Karpas-422 (cell line): ENCODE measurements at places on chromosomes 2 and 18. TPM values are rescaled to one million over a fixed set of nuclear protein-coding genes. Genes with fewer than 3 reads are reported as not detected.

Gene CAB39
- 45.5 and 89.3 TPM in 2 replicates for total RNA-seq

DNA sequence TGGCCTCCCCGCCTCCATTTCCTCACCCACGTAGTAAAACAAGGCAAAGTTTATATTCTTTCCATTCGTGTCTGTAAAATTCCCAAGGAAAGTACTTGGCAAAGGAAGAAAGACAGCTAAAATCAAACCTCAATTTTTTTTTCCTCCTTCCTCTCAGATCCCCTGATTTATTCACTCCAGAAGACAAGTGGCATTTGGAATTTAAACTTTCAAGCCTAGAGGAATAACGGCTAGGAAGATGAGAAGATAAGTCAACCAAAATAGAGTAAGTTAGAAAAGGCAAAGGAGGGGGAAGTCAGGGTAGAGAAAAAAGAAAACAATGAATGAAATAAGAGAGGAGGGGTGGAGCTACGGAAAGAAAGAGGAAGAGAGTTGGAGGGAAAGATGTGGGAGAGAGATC, 198.9 kb upstream of the PIK3C3 start:
- no peaks in the 10 kb centered on the region for H3K4me1 ChIP-seq
- no peak overlapping the region for H3K4me3 ChIP-seq
- H3K27ac ChIP-seq = no peak overlapping the region
- DNase-seq = no peak

GRCh38 chr2:223835701-223836532, 1.5 kb downstream of the AP1S3 start:
- H3K27ac ChIP-seq = no peak overlapping the region
- H3K36me3 ChIP-seq = no peaks in the 10 kb centered on the region
- H3K4me3 ChIP-seq = no peak overlapping the region; the same call in 1 of the 2 replicates
- H3K27me3 ChIP-seq = no peaks in the 10 kb centered on the region
- peaks cover 17% of the 10 kb centered on the region for H3K4me1 ChIP-seq
- no peak for DNase-seq

Gene LRP2
- not detected in 2 replicates for total RNA-seq

GRCh38 chr2:145431181-145431951, 911.4 kb upstream of the ZEB2 start:
- H3K27ac ChIP-seq = no peak overlapping the region
- no peaks in the 10 kb centered on the region for H3K27me3 ChIP-seq
- no peaks in the 10 kb centered on the region for H3K36me3 ChIP-seq
- no peaks in the 10 kb centered on the region for H3K4me1 ChIP-seq
- DNase-seq = no peak

- no peaks in the 10 kb centered on the region for H3K36me3 ChIP-seq
- H3K27ac ChIP-seq = no peak overlapping the region
- H3K4me3 ChIP-seq = no peak overlapping the region
These were observed 57.4 kb downstream of the FAM168B start for GRCh38 chr2:131035826-131036231.
